ENCODE measurements at places on chromosomes 4 and X. TPM values are rescaled to one million over a fixed set of nuclear protein-coding genes. Genes with fewer than 3 reads are reported as not detected.
A peak's percentile ranks its signal among the peaks of the same experiment; 100 is the strongest.

DNA sequence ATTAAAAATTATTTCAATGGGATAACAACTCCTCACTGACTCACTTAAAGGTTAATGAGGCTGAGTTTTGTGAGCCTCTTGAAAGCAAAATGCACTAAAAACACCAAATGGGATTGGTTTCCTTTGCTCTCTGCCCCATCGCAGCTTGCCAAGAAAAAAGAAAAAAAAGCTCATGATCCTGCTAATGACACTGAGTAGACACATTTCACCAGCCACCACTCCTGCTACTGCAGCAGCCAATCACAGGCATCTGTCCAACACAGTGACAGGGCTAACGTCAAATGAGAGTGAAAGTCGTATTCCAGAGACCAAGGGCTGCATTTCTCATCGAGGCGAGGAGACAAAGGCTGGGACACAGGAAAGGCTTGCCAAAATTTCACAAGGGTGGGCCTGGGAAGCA lies 5.2 kb downstream of the APBB2 start:
- peak; percentile 38 for DNase-seq

- peak; percentile 19 for DNase-seq
Measured at GRCh38 chrX:119189595-119189994, 46.5 kb upstream of the PGRMC1 start.

GRCh38 chr4:184349283-184350039 lies 124.9 kb downstream of the IRF2 start:
- peak; percentile 60 for DNase-seq

DNA sequence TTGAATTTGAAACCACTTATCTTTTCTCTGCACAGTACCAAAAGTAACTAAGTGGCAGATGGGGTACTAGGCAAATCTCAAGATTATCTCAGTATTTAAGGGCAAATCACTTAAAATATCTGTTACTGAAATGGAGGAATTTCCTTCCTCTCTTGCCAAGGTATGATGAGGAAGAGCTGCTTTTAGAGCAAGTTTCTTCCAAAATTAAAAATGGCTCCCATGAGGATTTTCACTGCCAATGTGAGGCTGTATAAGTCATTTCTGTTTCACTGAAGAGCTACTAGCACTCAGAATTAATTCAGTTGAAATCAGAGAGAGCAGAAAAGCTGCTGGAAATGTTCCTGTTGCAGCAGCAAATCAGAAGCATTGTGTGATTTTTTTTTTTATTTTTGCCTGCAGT lies 43.4 kb downstream of the GABRB1 start:
- DNase-seq, result no peak

GRCh38 chrX:9163214-9163709 lies 129.3 kb upstream of the FAM9B start:
- DNase-seq, result no peak

DNA sequence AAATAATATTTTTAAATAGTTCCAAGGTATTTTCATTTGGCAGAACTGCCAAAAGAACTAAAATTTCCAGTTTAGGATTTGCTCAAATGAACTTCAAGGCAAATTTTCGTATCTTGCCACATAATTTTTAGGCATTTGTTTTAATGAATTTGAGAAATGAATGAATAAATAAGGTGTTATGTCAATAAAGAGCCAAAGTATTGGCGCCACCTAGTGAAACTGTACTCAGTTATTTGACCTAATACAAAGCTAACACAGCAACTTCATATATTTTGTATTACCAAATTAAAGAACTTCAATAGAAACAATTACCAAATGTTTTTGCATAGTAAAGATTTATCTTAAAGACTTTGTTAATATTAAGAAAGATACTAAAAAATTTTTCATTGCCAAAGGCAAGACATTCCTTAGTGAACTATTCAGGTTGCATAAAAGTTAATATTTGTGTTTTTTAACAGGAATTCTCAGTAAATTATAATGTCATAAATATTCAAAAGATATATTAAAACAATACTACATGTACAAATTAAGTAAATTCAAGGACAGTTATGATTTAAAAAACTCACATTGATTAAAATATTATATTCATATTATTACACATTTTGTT lies 50.3 kb downstream of the STPG2 start:
- DNase-seq, result no peak

Gene USP17L22
- not detected for total RNA-seq

Gene CTSO
- 13.7 TPM for total RNA-seq

Gene HSPA4L
- total RNA-seq, result 9.6 TPM

Gene IL13RA2
- not detected for total RNA-seq

Measured in body of pancreas (tissue), 4 donors.